Ovary (tissue), 10 donors: ENCODE measurements at places on chromosomes 12 and 14. TPM values are rescaled to one million over a fixed set of nuclear protein-coding genes. Genes with fewer than 3 reads are reported as not detected.

DNA sequence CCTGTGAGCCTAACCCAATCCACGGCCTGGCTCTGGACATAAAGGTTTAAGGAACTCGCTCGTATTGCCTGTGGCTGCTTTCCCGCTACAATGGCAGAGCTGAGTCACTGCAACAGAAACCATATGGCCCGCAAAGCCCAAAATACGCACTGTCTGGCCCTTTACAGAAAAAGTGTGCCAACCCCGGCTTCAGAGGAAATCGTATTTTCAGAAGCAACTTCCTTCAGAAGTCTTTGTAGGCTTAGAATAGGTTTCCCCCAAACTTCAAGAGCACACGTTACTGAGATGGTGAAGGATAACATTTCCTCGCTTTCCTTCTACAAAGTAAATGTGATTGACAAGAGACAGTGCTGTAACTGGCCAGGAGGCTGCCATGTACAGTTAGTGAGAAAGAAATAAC, 34.8 kb upstream of the TESC start:
- no peaks in the 10 kb centered on the region for H3K36me3 ChIP-seq
- no peak overlapping the region for H3K27ac ChIP-seq
- no peak for DNase-seq
- no peak overlapping the region for H3K4me3 ChIP-seq

- H3K36me3 ChIP-seq: no peaks in the 10 kb centered on the region
- H3K4me1 ChIP-seq: no peaks in the 10 kb centered on the region
- H3K27ac ChIP-seq: no peak overlapping the region
- DNase-seq: no peak
- no peak overlapping the region for H3K4me3 ChIP-seq
Observed at GRCh38 chr12:68185598-68185997, 26.1 kb upstream of the IFNG start.

DNA sequence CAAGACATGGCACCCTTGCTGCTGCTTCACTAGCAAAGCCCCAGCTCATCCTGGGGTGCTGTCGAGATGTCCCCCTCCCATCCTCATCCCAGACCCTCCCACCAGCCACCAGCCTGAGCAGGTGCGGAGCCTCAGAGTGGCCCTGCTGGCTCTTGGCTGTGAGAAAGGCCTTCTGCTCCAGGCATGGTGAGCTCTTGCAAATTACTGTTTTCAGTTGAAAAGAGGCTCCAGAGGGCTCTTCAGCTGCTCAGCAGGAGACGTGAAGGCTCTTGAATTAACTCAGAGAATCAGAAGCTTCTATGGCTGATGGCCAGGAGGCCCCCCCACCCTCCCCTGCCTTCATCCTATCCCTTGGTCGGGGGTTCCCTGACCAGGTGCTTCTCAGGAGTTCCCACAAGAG, 44.1 kb downstream of the WSCD2 start:
- no peaks in the 10 kb centered on the region for H3K4me1 ChIP-seq
- no peaks in the 10 kb centered on the region for H3K27me3 ChIP-seq
- no peak for DNase-seq
- H3K4me3 ChIP-seq: no peak overlapping the region

DNA sequence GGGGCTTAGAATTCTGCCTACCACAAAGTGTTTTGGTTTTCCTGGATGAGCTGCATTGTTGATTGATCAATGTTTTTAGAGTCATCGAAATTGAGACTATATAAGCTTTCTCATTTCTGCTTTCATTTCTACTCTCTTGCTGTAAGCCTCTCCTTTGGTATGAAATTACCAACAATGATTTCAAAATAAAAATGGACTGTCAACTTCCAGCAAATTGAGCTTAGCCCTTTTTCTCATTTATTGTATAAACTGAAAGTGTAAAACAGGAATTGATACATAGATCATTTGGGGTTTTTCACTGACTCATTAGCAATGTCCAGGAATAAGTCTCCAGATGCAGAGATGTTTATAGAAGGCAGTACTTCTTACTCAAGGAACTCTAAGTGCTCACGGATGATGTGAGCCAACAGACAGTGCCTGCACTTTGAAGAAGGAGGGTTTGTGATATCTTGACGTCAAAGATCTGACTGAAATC, 20.0 kb upstream of the PCNX1 start:
- H3K27me3 ChIP-seq: no peaks in the 10 kb centered on the region
- no peak overlapping the region for H3K27ac ChIP-seq
- H3K36me3 ChIP-seq: no peaks in the 10 kb centered on the region
- no peak for DNase-seq
- H3K4me1 ChIP-seq: no peaks in the 10 kb centered on the region

DNA sequence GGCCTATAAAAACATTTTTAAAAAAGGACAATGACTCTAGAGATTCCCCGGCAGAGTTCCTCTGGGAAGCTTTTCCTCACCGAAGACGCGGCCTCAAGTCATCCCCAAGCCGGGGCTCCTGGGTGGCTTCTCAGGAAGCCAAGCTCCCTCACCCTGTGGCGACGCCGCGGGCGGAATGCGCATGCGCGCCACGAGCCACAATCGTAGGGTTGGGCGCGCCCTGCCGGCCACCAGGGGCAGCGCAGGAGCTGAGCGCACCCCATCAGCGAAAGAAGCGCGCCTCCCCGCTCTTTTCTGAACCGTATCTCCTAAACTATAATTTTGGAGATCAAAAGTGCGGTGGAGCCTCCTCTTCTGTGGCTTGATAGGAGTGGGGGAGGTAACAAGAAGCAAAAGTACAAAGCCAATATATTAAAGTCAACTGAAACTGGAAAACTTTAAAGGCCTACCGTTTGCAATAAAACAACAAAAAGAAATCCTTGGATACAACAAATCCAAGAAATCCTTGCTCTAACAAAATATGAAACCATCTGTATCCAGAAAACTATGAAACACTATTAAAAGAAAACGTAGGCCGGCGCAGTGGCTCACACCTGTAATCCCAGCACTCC, 17.4 kb upstream of the CHFR start:
- H3K4me3 ChIP-seq: peak overlapping the region; percentile 23
- peak; percentile 88 for DNase-seq
- peaks cover 3% of the 10 kb centered on the region for H3K4me1 ChIP-seq
- H3K36me3 ChIP-seq: no peaks in the 10 kb centered on the region
- H3K27ac ChIP-seq: no peak overlapping the region

The CPNE8 gene
- polyA plus RNA-seq: 7.5 TPM

The P2RX7 gene
- 9.5 TPM for polyA plus RNA-seq

- H3K4me3 ChIP-seq: no peak overlapping the region
- no peaks in the 10 kb centered on the region for H3K36me3 ChIP-seq
- no peak overlapping the region for H3K27ac ChIP-seq
- H3K4me1 ChIP-seq: peaks cover 10% of the 10 kb centered on the region
- peak; percentile 67 for DNase-seq
- H3K27me3 ChIP-seq: no peaks in the 10 kb centered on the region
Observed at GRCh38 chr14:75303381-75303789, 24.8 kb downstream of the FOS start.

DNA sequence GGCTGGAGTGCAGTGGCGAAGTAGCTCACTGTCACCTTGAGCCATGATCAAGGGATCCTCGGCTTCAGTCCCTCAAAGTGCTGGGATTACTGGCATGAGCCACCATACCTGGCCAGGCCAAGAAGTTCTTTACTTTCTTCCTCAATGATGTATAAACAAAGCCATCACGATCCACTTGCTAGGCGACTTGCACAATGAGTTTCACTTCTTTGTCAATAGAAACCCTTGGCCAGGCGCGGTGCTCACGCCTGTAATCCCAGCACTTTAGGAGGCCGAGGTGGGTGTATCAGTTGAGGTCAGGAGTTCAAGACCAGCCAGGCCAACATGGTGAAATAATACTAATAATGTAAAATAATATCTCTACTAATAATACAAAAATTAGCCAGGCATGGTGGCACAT, 14.4 kb upstream of the SPSB2 start:
- no peaks in the 10 kb centered on the region for H3K27me3 ChIP-seq
- no peak overlapping the region for H3K4me3 ChIP-seq
- no peak for DNase-seq

- no peaks in the 10 kb centered on the region for H3K36me3 ChIP-seq
- no peak overlapping the region for H3K4me3 ChIP-seq
- no peaks in the 10 kb centered on the region for H3K4me1 ChIP-seq
- H3K27me3 ChIP-seq: no peaks in the 10 kb centered on the region
- no peak overlapping the region for H3K27ac ChIP-seq
Observed at GRCh38 chr14:24059841-24060388, 8.1 kb downstream of the CARMIL3 start.

- no peak for DNase-seq
- no peak overlapping the region for H3K4me3 ChIP-seq
- H3K4me1 ChIP-seq: no peaks in the 10 kb centered on the region
- H3K36me3 ChIP-seq: no peaks in the 10 kb centered on the region
- no peak overlapping the region for H3K27ac ChIP-seq
Observed at GRCh38 chr14:62308891-62309290, 546.7 kb downstream of the SNAPC1 start.

The MAX gene
- 64.1 TPM for polyA plus RNA-seq

GRCh38 chr12:8096281-8096915, 14.3 kb downstream of the NECAP1 start:
- H3K4me1 ChIP-seq: no peaks in the 10 kb centered on the region
- H3K36me3 ChIP-seq: no peaks in the 10 kb centered on the region
- no peak overlapping the region for H3K27ac ChIP-seq
- no peak for DNase-seq
- no peak overlapping the region for H3K4me3 ChIP-seq

DNA sequence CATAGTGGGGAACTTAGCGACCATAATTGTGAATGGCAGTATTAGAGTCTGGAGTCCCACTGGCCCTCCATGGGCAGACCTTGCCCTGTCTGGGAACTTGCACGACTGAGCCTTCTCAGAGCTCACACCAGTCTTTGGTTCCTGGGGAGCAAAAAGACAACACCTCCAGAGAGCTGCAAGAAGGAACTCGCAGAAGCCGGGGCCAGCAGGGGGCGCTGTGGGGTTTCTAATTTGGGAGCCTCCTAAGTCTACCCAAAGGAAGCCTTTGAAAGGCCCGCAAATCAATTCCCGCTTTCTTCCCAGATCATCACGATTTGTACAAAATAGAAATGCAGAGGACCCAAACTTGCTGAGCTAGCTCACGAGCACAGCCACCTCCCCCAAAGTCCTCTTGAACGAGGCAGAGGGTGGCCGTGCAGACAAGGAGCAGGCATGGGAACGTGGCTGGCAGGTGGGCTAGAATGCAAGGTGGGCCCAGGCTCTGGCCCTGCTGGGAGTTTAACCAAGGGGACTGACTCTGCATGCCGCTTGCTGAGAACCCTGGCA, 46.3 kb upstream of the FBXO21 start:
- no peaks in the 10 kb centered on the region for H3K36me3 ChIP-seq
- no peak overlapping the region for H3K4me3 ChIP-seq
- H3K27ac ChIP-seq: no peak overlapping the region
- DNase-seq: peak; percentile 39
- H3K27me3 ChIP-seq: no peaks in the 10 kb centered on the region
- H3K4me1 ChIP-seq: no peaks in the 10 kb centered on the region

- no peaks in the 10 kb centered on the region for H3K36me3 ChIP-seq
- no peak for DNase-seq
- no peak overlapping the region for H3K4me3 ChIP-seq
- no peak overlapping the region for H3K27ac ChIP-seq
Observed at GRCh38 chr12:87117526-87117925, 861.3 kb upstream of the MGAT4C start.

DNA sequence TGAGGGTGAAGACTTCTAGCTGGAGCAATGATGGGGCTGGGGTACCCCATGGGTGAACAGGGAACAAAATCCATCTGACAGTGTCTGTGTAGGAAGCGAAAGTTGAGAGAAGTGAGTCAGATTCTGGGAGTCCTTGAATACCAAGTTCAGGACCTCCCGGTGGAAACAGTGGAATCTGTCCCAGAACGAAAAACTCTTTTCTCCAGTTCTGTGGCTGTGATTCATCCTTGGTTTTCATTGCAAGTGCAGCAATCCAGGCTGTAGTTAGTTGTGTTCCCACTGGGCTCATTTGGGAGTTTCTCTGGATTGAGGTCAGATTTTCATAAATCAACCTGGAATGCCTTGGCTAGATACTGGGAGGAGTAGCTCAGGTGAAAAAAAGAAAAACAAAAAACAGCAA, 120.7 kb downstream of the C12orf75 start:
- H3K36me3 ChIP-seq: no peaks in the 10 kb centered on the region
- H3K27me3 ChIP-seq: no peaks in the 10 kb centered on the region
- DNase-seq: no peak
- H3K27ac ChIP-seq: no peak overlapping the region
- no peaks in the 10 kb centered on the region for H3K4me1 ChIP-seq

- no peaks in the 10 kb centered on the region for H3K36me3 ChIP-seq
- no peaks in the 10 kb centered on the region for H3K27me3 ChIP-seq
- no peaks in the 10 kb centered on the region for H3K4me1 ChIP-seq
- no peak overlapping the region for H3K27ac ChIP-seq
- no peak for DNase-seq
Observed at GRCh38 chr14:84013424-84013823, 1516.5 kb upstream of the FLRT2 start.

The TMEM132C gene
- polyA plus RNA-seq: 6.5 TPM

DNA sequence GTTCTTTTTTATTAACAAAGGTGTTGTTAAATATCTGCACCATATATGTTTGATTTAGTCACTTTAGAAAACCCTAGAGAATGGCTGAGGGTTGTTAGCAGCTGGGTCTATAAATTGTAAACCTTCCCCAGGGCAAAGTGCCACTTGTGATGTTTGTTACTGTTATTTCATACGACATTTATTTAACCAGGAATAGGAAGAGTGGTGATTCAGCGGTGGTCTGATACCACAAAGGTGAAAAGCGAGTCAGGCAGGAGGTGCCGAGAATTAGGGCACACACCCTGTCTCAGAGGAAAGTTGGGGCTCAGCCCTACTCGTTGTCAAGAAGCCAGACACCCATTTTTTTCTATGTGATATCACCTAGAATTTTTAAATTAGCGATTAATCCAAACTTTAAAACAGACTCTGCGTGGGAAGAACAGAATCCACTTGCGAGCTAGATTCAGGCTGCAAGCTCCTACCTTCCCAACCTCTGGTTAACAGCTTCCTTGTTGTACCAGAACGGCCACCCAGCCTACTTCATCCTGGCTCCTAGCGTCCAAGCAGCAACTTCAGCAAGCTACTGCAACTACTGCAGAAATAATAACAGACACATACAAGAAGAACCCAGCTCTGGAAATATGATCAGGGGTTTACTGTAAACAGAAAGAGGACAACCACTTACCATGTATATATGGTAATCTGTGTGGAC, 126.7 kb downstream of the TMEM132D start:
- H3K4me1 ChIP-seq: no peaks in the 10 kb centered on the region
- H3K27ac ChIP-seq: no peak overlapping the region

The HPD gene
- 4.0 TPM for polyA plus RNA-seq

GRCh38 chr14:100955201-100955600, 51.7 kb upstream of the RTL1 start:
- no peak for DNase-seq
- no peaks in the 10 kb centered on the region for H3K36me3 ChIP-seq
- no peak overlapping the region for H3K4me3 ChIP-seq
- H3K4me1 ChIP-seq: no peaks in the 10 kb centered on the region
- no peak overlapping the region for H3K27ac ChIP-seq

The ITGA5 gene
- polyA plus RNA-seq: 100.0 TPM

The WIF1 gene
- 0.11 TPM for polyA plus RNA-seq

The PRKAG1 gene
- polyA plus RNA-seq: 98.5 TPM

The ALG10B gene
- 2.2 TPM for polyA plus RNA-seq

The RBP5 gene
- 6.1 TPM for polyA plus RNA-seq

- H3K27me3 ChIP-seq: peaks cover 7% of the 10 kb centered on the region
- no peak overlapping the region for H3K27ac ChIP-seq
- no peaks in the 10 kb centered on the region for H3K36me3 ChIP-seq
- DNase-seq: no peak
- peaks cover 5% of the 10 kb centered on the region for H3K4me1 ChIP-seq
- no peak overlapping the region for H3K4me3 ChIP-seq
Observed at GRCh38 chr12:57735952-57736740, 2.4 kb downstream of the AGAP2 start.

GRCh38 chr14:50002926-50003212, 110.0 kb downstream of the ARF6 start:
- H3K36me3 ChIP-seq: no peaks in the 10 kb centered on the region
- H3K4me1 ChIP-seq: peaks cover 4% of the 10 kb centered on the region
- DNase-seq: no peak
